ENCODE measurements at places on chromosomes 11 and 22. TPM values are rescaled to one million over a fixed set of nuclear protein-coding genes. Genes with fewer than 3 reads are reported as not detected.

GRCh38 chr11:20197881-20198280, 37.6 kb upstream of the DBX1 start:
- no peak for DNase-seq

The PDGFD gene
- total RNA-seq, result 203 TPM

GRCh38 chr22:27594474-27595134, 207.0 kb downstream of the MN1 start:
- no peak for DNase-seq

- no peak for DNase-seq
Measured at GRCh38 chr11:104623518-104623917, 274.7 kb downstream of the CASP12 start.

GRCh38 chr11:76190376-76190775, 15.9 kb downstream of the WNT11 start:
- DNase-seq, result no peak

DNA sequence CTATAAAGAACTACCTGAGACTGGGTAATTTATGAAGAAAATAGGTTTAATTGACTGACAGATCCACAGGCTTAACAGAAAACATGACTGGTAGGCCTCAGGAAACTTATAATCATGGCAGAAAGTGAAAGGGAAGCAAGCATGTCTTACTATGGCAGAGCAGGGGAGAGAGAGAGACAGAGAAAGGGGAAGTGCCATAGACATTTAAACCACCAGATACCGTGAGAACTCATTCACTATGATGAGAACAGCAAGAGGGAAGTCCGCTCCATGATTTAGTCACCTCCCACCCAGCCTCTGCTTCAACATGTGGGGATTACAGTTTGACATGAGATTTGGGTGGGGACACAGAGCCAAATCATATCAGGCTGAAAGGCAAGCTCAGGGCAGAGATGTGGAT, 327.1 kb upstream of the DDI1 start:
- DNase-seq, result no peak

The SLC25A22 gene
- total RNA-seq, result 41.3 TPM

DNA sequence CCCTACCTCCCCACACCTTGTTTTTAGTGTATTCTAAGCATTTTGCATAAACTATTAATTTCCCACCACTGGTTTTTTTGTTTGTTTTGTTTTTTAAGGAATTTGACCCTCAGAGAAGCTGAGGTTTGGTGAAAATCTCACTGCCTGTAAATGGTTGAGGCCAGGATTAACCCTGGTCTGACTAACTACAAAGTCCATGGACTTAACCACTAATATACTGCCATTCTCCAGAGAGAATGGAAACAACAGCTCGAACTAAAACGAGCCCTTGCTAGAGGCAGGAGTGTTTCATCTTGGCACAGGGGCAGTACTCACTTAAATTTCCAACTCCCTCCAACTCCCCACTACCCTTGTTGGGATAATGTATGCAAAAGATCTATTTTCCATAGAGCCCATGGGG, 3.0 kb downstream of the CTNND1 start:
- no peak for DNase-seq

- DNase-seq, result no peak
Measured at GRCh38 chr22:19879992-19880785, 25.5 kb upstream of the GNB1L start.

DNA sequence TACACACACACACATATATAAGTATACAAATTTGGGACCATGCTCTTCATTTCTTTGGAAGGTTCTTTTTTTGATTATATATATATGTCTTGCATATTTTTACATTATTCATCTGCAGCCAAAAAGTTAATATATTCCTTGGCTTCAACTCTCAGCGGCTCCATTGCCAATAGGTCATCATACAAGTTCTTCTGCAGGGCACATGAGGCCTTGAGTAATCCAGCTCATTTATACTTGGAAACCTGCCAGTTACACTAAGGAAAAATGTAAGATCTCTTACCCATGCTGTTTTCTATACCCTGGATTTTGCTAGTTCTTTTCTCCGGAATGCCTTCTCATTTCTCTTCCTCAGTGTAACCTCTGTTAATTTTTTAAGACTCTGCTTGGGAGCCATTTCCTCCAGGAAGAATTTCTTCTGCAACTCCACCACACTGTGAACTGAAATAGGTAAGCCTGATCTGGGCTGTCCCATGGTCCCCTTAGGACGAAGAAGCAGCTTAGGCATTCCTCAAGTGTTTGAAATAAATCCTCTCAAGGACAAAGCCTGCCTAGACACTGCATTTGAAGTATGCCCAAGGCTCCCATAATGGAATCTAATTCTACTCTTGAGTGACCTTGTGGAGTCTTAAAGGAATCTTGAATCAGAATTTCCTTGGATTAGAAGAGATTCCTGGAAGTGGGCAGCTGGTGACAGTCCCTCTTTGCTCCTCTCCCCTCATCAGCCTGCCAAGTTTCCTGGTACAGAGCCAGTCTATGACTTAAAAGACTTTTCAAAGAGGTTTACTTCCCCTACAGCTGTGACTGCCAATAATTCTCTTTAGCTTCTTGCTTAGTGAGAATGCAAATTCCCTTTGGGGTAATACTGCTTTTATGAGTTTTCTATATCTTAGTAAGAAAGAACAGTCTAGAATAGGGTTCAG, 182.8 kb downstream of the C11orf87 start:
- DNase-seq, result no peak

Measured in adrenal gland (tissue), 19 donors.